ENCODE measurements at places on chromosomes 5 and 9. TPM values are rescaled to one million over a fixed set of nuclear protein-coding genes. Genes with fewer than 3 reads are reported as not detected.

NIM1K gene
- not detected for total RNA-seq

ZNF454 gene
- 0.22 TPM for total RNA-seq

ASTN2 gene
- 13.5 TPM for total RNA-seq

UBAC1 gene
- total RNA-seq = 66.0 TPM

PCDHGA9 gene
- total RNA-seq = 2.2 TPM

BTNL3 gene
- total RNA-seq = 0.34 TPM
